Epithelial cell of esophagus (primary cell): ENCODE measurements at places on chromosomes 1 and 21.

DNA sequence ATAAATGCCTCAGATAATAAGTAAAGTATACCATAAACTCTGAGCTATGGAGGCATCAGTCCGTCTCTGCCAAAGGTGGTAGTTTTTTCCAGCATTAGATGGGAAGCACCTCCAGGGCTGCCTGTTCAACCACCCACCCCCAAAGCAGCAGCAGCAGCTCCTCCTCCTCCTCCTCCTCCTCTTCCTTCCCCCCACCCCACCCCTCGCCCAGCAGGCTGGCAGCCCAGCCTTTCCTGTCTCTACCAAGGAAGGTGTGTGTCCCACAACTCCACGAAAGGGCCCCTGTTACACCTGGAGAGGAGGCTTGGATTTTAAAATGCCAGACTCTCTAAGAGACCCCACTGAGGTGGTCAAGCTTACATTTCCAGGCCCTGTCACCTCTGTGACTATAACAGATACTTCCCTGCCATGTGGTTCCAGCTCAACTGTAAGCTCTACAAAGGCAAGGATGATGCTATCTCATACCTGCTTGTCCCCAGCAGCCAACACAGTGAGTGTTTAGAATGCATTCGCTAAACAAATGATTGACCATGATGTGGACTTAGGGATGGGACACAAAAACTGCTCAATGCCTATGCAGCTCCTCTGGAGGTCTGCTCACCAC lies 76.7 kb downstream of the GFI1 start:
- DNase-seq, result no peak

DNA sequence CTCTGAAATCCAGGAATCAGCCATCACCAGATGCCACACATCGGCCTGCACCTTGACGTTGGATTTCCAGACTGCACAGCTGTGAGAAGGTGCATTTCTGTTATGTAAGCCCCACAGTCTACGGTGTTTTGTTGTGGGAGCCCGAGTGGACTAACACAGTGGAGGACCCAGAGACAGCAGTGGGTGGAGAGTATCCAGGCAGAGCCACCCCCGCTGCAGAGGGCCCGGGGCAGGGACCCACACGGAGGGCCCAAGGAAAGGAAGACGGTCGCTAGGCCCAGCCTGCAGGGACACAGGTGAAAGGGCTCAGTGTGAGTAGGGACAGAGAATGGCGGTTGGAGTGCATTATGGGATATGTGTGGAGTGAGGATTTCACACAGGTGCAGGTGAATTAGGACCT lies 288.3 kb upstream of the AJAP1 start:
- no peak for DNase-seq

GRCh38 chr21:24280596-24280995 lies 1326.7 kb downstream of the MRPL39 start:
- DNase-seq, result no peak

DNA sequence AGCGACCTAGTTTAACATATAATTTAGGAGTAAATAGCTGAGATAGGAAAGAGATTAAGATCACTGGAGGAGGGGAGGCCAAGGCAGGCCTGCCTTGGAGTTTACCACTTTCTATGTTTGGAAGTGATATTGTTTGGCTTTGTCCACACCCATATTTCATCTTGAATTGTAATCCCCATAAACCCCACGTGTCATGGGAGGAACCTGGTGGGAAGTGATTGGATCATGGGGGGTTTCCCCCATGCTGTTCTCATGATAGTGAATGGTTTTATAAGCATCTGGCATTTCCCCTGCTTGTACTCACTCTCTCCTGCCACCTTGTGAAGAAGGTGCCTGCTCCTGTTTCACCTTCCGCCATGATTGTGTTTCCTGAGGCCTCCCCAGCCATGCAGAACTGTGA lies 58.3 kb upstream of the ARTN start:
- no peak for DNase-seq

DNA sequence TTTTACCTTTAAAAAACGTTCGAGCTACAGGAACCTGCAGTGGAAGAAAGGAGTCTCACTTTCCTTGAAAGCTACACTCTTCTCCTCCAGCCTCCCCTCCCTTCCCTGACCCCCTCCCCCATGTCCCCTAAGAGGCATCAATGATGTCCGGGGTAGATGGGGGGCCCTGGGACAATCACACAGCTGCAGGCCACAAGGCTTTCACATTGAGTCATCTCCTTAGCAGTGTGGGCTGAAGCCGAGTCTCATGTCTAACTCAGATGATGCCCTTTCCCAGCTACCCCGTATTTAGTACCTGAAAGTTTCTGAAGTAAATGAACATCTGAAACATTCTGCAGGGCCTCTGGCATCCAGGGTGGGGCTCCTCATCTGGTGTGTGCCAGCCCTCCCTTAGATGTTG lies 6.3 kb upstream of the GPR25 start:
- DNase-seq, result peak; percentile 33

- peak; percentile 96 for DNase-seq
Measured at GRCh38 chr1:237873487-237874211, 17.1 kb downstream of the ZP4 start.
